ENCODE measurements at places on chromosomes 12 and 14. TPM values are rescaled to one million over a fixed set of nuclear protein-coding genes. Genes with fewer than 3 reads are reported as not detected.
A peak's percentile ranks its signal among the peaks of the same experiment; 100 is the strongest.

DDN gene
- 0.23 TPM for total RNA-seq

CDK4 gene
- total RNA-seq: 55.5 TPM

CDH24 gene
- total RNA-seq: 3.4 TPM

DIO2 gene
- 20.7 TPM for total RNA-seq

ARHGEF25 gene
- total RNA-seq: 4.0 TPM

ABCC9 gene
- total RNA-seq: 9.6 TPM

KCNK10 gene
- not detected for total RNA-seq

TSPAN11 gene
- total RNA-seq: 0.98 TPM

FAM181A gene
- total RNA-seq: not detected

GDF11 gene
- total RNA-seq: 2.2 TPM

DNA sequence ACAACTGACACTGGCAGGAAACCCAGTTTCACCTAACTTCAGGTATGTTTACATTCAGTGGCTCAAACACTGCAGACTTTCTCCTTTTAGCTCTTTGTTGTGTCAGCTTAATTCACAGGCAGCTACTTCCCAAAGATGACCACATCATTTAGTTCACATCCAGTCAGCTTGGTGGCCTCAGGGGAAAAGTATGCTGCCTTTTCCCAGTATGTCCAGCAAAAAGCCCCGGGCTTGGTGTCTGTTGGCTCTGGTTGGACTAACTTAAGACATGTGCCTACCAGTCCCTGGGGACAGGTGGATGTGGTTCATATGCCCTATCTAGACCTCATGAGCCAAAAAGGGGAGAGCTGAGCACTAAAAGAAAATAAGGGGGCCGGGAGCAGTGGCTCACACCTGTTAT lies 56.4 kb downstream of the GOLGA5 start:
- DNase-seq: no peak
- no peaks in the 10 kb centered on the region for H3K27me3 ChIP-seq
- no peak overlapping the region for H3K27ac ChIP-seq
- peaks cover 3% of the 10 kb centered on the region for H3K4me1 ChIP-seq
- no peak overlapping the region for H3K4me3 ChIP-seq

DNA sequence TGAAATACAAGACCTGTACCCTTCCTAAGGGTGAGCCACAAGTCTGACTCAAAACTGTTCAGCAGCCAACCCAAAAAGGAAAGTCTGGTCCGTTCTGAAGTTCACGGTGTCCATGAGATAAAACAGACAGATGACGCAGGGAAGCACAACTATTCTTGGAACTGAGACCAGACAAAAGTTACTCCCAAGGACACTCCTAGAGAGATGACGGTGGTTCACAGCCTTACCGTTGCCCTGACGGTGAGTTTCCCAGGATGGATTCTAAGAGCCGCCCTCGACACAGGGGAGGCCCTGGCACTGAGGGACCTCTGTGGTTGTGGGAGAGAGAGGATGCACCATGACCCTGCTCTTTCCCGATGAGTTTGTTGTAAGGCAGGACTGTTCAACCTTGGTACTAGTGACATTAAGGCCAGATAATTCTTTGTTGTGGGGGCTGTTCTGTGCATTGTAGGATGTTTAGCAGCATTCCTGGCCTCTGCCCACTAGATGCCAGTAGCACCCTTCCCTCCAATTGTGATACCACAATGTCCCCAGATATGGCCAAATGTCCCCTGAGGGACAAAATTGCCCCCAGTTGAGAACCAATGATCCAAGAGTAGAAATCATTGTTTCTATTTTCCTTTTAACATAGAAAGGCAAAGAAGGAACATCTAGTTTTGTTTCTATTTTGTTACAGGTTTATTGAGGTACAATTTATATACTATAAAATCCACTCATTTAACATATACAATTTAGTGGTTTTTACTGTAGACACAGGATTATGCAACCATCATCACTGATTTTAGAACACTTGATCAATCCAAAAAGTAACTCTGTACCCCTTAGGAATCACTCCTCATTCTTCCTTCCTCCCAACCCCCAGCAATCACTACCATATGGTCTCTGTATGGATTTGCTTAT lies 23.0 kb downstream of the OR10P1 start:
- no peak for DNase-seq
- no peaks in the 10 kb centered on the region for H3K4me1 ChIP-seq
- no peak overlapping the region for H3K4me3 ChIP-seq
- H3K27me3 ChIP-seq: no peaks in the 10 kb centered on the region
- H3K27ac ChIP-seq: no peak overlapping the region
- H3K36me3 ChIP-seq: no peaks in the 10 kb centered on the region

- peaks cover 2% of the 10 kb centered on the region for H3K4me1 ChIP-seq
- H3K27me3 ChIP-seq: no peaks in the 10 kb centered on the region
- H3K4me3 ChIP-seq: no peak overlapping the region
Observed at GRCh38 chr12:66910366-66910974, 231.6 kb upstream of the GRIP1 start.

- no peak overlapping the region for H3K27ac ChIP-seq
- H3K27me3 ChIP-seq: no peaks in the 10 kb centered on the region
- H3K36me3 ChIP-seq: no peaks in the 10 kb centered on the region
- H3K4me1 ChIP-seq: no peaks in the 10 kb centered on the region
Observed at GRCh38 chr14:84819528-84819927, 710.4 kb upstream of the FLRT2 start.

GRCh38 chr12:82436354-82436753 lies 78.0 kb downstream of the METTL25 start:
- no peaks in the 10 kb centered on the region for H3K27me3 ChIP-seq
- no peak for DNase-seq
- H3K4me1 ChIP-seq: no peaks in the 10 kb centered on the region
- no peaks in the 10 kb centered on the region for H3K36me3 ChIP-seq
- no peak overlapping the region for H3K27ac ChIP-seq
- no peak overlapping the region for H3K4me3 ChIP-seq

DNA sequence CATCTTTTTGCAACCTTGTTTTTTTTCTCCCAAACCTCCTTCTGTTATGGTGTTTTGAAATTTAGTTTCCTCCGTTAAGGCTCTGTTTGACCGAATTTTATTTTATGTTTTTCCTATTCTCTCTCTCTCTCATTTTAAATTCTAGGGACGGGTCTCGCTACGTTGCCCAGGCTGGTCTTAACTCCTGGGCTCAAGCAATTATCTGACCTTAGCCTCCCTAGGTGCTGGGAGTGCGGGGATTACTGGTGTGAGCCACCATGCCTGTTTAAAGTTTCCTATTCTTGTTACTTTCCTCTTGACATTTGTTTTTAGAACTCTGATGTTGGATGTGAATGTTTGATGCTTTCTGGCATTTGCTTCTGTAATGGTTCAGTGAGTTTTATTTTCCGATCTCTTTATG lies 1.0 kb downstream of the ZC3H14 start:
- peak overlapping the region; percentile 92 for H3K27ac ChIP-seq
- DNase-seq: no peak
- H3K4me1 ChIP-seq: peaks cover 27% of the 10 kb centered on the region
- H3K4me3 ChIP-seq: peak overlapping the region; percentile 93
- H3K36me3 ChIP-seq: peaks cover 12% of the 10 kb centered on the region

GRCh38 chr12:56216461-56216860 lies 5.3 kb downstream of the RNF41 start:
- no peak overlapping the region for H3K27ac ChIP-seq
- no peak for DNase-seq
- H3K27me3 ChIP-seq: no peaks in the 10 kb centered on the region
- H3K4me3 ChIP-seq: no peak overlapping the region

DNA sequence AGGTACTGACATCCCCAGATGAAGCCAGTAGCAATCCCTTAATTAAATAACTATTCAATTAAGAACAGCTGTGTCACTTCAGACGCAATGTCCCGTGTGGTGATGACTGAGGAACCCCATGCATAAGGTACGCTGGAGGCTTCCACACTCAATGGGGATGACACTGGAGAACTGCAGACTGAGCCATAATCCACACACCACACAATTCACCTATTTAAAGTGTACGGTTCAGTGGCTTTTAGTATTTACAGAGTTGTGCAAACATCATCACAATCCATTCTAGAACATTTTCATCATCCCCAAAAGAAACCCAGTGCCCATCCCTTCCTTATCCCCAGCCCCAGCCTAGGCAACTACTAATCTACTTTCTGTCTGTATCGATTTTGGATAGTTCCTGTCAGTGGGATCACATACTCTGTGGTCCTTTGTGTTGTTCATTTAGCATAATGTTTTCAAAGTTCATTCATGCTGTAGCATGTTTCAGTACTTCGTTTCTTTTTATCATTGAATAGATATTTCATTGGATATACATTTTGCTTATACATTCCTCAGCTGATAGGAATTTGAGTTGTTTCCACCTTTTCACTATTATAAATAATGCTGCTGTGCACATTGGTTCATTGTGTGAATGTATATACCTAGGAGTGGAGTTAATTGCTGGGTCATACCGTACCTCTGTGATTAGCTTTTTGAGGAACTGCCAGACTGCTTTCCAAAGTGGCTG lies 61.1 kb downstream of the NINJ2 start:
- H3K4me3 ChIP-seq: no peak overlapping the region
- H3K36me3 ChIP-seq: no peaks in the 10 kb centered on the region
- H3K27ac ChIP-seq: no peak overlapping the region
- H3K27me3 ChIP-seq: no peaks in the 10 kb centered on the region
- H3K4me1 ChIP-seq: peaks cover 23% of the 10 kb centered on the region

- DNase-seq: no peak
- peaks cover 29% of the 10 kb centered on the region for H3K27me3 ChIP-seq
- H3K4me1 ChIP-seq: no peaks in the 10 kb centered on the region
- H3K4me3 ChIP-seq: no peak overlapping the region
- H3K36me3 ChIP-seq: no peaks in the 10 kb centered on the region
Observed at GRCh38 chr14:104019029-104019428, 66.5 kb upstream of the ASPG start.

- no peak for DNase-seq
- H3K4me3 ChIP-seq: no peak overlapping the region
- no peak overlapping the region for H3K27ac ChIP-seq
- no peaks in the 10 kb centered on the region for H3K36me3 ChIP-seq
Observed at GRCh38 chr12:65602253-65602609, 222.1 kb upstream of the HMGA2 start.

DNA sequence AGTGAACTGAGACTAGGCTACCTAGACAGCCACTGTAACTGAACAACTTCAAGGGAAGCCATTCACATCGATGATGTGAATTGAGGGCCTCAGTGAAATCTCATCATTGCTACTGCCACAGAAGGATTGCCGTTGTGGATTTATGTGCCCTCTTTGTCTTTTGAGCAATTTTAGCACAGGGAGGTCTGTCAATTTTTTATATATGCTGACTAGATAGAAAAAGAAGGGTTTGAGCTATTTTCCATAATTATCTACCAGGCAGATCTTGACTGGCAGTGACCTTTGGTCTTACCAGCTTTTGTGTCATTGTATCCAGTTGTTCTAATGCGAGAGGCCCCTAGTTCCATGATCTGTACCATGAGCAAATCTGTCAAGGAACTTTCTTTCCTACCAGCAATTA lies 179.4 kb downstream of the ERC1 start:
- peaks cover 10% of the 10 kb centered on the region for H3K4me1 ChIP-seq
- no peak overlapping the region for H3K4me3 ChIP-seq
- no peak for DNase-seq

DNA sequence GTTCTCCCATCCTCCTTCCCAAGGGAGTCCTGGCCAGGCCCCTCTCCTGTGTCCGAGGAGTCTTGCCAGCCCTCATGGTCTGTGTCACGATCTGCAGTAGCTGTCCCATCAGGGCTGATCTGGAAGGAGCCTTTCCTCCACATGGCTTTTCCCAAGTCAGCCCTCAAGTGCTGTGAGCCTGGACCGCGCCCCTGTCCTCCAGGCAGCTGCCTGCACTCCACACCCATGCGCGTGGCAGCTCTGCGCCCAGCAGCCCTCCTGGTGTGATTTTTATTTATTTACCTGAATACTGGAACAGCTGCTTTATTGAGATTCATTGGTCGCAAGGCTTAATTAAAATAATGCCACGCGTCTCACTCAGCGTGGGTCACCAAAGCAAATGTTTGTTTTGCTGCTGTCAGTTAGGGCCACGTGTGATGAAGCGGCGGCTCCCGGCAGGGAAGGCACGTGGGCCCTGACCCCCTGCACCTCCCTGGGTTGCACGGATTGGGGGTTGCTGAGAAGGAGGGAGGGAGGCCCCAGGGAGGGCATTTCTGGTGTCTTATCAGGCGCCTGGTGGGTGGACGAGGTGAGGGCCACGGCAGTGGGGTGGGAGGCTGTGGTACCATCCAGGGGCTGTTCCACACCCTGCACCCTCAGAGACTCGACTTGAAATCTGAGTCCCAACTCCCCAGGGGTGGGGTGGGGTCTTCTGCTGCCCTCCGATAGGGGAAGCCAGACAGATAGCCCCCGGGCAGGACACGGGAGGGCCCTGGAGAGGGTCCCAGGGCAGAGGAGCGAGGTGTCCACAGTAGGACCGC lies 206.3 kb upstream of the C14orf180 start:
- H3K4me3 ChIP-seq: no peak overlapping the region
- no peaks in the 10 kb centered on the region for H3K4me1 ChIP-seq
- no peaks in the 10 kb centered on the region for H3K36me3 ChIP-seq
- DNase-seq: no peak
- no peak overlapping the region for H3K27ac ChIP-seq
- H3K27me3 ChIP-seq: peaks cover 58% of the 10 kb centered on the region

DNA sequence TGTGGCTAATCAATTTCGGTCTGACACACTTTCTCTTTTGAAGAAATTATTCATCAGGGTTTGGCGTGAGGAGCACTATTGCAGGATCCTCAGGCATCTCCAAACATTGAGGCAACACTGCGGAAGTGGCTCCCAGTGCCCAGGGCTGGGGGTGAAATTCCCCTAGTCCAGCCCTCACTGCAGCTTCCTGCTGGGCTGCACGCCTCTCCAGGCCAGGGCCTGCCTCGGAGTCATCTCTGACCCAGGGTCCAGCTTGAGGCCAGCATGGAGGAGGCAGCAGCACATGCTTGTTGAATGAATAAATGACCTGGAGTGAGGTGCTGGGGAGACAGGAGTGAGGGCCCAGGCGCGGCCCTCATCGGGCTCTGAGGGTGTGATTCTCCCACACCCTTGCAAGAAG lies 36.0 kb upstream of the TDRD9 start:
- peaks cover 21% of the 10 kb centered on the region for H3K4me1 ChIP-seq
- no peak for DNase-seq
- H3K27me3 ChIP-seq: no peaks in the 10 kb centered on the region
- no peaks in the 10 kb centered on the region for H3K36me3 ChIP-seq

- H3K27me3 ChIP-seq: no peaks in the 10 kb centered on the region
- no peak for DNase-seq
- H3K36me3 ChIP-seq: peaks cover 13% of the 10 kb centered on the region
- no peak overlapping the region for H3K27ac ChIP-seq
Observed at GRCh38 chr14:50936016-50936340, 8.3 kb downstream of the PYGL start.

GRCh38 chr12:6444704-6445688 lies at the start of gene CD27:
TSS of gene CD27 (plus strand) at chr12:6444955. CDS start at chr12:6445096, 141 bp downstream.
- peak; percentile 34 for DNase-seq
- peaks cover 14% of the 10 kb centered on the region for H3K36me3 ChIP-seq
- no peaks in the 10 kb centered on the region for H3K27me3 ChIP-seq

- peaks cover 38% of the 10 kb centered on the region for H3K27me3 ChIP-seq
- H3K4me1 ChIP-seq: peaks cover 5% of the 10 kb centered on the region
- no peaks in the 10 kb centered on the region for H3K36me3 ChIP-seq
- H3K4me3 ChIP-seq: no peak overlapping the region
Observed at GRCh38 chr12:52600475-52600874, 788 bp downstream of the KRT72 start.
